ELR (cell line): ENCODE measurements at places on chromosomes 4 and X.

GRCh38 chr4:2347190-2347589 lies 71.3 kb downstream of the ZFYVE28 start:
- DNase-seq, result no peak

DNA sequence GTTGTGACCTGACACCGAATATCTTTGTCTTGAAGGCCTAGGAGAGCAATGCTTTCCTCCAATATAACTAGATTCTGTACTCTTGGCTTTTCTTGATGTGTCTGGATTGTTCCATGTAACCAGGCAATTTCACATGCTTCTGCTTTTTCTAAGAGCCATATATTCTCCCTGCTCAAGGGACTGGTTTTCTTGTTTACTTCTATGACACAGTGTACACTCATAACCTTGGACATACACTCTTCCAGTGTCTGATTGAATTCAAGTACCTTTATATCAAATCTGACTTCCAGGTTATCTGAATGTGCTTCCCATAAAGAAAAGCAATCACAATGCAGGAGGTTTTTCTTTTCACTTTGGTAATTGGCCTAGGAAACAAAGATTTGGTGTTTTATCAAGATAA lies 17.4 kb upstream of the EIF4E start:
- DNase-seq, result peak; percentile 27

GRCh38 chr4:58732973-58733372 lies 1622.8 kb upstream of the IGFBP7 start:
- peak; percentile 8 for DNase-seq

DNA sequence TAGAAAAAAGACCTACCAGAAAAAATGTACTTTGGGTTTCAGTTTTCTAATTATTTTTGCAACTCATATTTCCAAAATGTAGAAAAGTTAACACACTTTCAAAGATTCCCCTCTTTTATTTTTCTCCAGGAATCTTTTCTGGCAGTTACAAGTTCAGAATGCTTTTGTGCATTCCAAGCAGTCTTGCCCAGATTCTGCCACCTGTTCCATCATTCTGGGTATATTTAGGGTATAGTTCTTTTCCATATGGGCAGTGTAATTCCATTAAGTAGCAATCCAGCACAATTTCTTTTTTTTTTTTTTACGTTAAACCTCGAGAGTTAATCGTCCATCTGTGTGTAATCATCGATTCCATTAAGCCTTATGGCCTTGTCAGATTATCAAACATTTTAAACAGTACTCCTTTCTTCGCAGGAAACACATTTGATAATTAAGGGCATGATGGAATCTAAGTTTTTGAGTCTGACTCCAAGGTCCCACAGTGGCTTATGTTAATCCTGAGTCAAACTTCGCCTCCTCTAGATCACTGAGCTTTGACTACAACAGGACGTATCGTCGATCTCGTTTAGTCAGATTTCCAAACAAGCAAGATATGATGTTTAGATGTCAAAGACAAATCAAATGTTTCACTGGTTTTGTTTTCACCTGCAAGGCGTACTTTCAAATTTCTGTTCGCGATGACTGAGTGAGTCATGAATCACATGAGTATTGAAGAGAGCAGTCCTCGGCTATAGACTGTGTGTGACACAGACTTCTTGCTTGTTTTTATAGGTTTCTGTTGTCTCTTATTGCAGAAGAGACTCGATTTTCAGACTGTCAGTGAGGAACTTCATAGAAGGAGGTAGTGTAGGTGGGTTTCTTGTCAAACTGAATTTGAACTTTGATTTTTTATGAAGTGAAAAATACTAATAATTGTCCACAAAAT lies 118.9 kb upstream of the GK2 start:
- DNase-seq, result no peak

DNA sequence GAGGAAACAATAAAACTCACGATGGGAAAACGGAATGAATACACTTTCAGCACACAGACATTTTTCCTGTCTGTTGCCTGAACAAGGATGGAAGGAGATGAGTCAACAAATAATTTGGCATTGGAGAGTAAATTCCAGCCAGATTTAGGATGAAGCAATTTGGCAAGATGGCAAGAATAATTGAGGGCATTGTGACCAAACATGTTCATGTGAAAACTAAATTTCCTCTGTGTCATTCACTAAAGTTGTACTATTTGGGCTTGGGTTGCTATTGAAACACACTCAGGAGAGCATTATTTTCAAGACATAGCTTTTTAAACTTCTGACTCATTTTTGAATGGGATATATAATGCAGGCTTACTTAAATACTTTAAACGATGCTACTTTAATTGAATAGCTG lies 1614.4 kb downstream of the PCDH19 start:
- DNase-seq, result no peak

- no peak for DNase-seq
These were observed 589.5 kb downstream of the BCOR start for GRCh38 chrX:39508300-39508692.

DNA sequence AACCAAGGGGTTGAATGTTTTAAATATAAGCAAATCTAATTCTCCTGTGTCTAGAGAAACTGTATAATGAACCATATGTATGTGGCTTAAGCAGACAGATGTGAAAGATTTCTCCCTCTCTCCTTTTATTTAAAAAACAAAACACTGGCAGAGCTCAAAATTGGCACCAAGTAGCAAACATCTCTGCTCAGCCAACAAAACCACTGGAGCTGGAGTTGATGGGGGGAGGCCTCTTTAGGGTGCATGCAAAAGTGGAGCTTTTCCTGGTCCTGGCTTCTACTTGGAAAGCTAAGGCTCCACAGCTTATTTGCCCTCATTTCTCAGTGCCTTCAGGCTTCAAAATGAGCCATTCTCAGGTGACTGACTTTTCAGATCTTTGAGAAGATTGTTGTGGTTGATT lies 95.6 kb downstream of the REPS2 start:
- no peak for DNase-seq

DNA sequence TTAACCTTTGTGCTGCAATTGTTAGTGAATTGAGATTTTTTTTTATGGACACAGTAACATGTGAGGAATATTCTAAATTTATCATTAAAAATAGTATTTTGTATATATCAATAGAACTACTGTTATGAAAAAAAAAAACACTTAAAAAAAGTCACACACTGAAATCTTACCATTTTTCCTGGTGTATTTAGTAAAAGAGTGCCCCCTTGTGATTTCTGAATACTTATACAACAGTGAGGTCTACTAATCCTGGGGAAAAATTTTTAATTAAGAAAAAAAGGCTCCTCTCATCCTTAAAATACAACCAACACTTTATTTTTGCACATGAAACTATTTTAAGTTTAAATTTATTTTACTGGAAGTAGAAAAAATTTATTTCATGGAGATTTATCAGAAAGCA lies 56.4 kb upstream of the SPOCK3 start:
- DNase-seq, result peak; percentile 56

GRCh38 chrX:46686003-46686645 lies 72.8 kb downstream of the SLC9A7 start:
- DNase-seq, result peak; percentile 62

- DNase-seq, result no peak
These were observed 37.1 kb downstream of the STX18 start for GRCh38 chr4:4504783-4505182.

DNA sequence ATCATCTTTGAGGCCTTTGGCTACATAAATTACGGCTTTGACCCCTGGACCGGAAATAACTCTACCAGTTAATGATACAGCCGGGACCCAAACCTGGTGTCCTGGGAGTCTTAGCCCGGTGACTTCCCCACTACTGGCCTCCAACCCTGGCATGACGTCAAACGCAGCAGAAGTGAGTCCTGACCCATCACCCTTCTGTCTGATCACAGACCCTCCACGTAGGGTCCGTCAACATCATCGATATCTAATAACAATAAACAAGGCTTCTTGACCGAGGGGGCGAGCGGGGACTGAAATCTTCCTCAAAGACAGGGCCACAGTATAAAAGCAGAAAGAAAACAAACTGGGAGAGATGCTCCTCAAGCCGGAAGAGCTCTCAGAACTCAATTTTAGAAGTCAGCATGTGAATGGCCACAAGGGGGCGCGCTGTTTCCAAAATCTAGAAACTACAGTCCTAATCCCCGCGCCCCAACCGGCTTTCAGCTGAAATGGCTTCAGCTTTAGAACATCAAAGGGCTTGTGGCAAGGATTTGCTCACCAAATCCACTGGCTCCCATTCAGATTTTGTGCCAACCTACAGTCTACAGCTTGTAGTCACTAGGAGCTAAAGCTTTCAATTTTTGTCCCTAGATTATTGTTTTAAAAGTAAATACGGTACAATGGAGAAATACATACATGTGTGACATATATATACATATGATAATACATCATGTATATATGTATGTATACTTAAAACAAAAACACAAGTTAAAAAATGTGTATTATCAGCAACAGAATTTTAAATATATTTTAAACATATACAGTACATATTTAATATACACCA lies 46.4 kb upstream of the ENPP6 start:
- DNase-seq, result peak; percentile 93

DNA sequence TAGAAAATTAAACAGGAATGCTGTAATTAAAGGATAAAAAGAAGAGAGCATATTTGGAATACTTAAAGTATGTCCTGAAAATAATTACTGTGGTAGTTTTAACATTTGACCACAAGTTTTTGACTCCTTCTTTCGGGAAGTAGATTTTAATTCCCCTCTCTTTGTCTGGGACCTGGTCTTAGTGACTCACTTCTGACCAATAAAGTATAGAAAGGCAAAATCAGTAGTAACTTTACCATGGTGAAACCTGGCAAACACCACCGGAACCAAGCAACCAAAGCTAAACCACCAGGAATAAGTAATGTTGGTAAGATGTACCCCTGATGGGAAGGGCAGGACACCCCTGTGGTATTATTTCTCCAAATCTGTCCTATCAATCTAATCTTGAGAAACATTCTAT lies 314.8 kb downstream of the PDHA2 start:
- no peak for DNase-seq

DNA sequence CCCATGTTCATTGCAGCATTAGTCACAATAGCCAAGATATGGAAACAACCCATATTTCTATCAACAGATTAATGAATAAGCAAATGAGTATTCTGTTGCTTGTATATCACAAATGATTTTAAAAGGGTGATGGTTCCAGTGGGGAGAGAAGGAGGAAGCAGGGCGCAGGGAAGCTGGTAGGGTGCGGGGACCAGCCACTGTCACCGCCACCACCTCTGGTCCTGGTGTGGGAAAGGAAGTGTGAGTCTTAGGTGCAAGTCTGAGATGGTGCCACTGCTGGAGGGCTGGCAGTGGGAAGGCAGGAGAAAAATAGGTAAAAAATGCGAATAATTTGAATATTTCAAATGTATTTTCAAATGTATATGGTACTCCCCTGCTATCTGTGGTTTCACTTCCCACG lies 286.8 kb upstream of the DDX53 start:
- no peak for DNase-seq

DNA sequence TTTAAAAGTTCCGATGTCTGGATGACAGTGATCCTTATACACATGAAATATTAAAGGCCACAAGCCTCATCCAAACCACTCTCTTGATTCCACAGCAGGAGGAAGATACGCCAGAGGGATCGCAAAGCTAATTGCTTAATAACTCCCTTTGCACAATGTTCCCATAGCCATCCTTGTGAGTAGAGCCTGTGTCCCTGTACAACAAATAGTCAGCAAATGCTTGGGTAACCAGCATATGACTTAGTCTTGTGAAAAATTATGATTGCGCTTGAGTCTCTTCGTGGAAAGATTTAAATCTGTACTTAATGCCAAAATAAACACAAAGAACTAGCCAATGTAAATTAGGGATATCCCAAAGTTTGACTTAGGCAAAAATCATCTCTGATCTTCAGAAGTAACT lies 31.5 kb downstream of the SLC9A7 start:
- no peak for DNase-seq

- no peak for DNase-seq
These were observed 10.1 kb downstream of the TKTL1 start for GRCh38 chrX:154305541-154306205.

- peak; percentile 53 for DNase-seq
These were observed 29.9 kb upstream of the CXXC4 start for GRCh38 chr4:104524591-104524990.

- DNase-seq, result no peak
These were observed 258.1 kb upstream of the AGTR2 start for GRCh38 chrX:115912372-115912897.

DNA sequence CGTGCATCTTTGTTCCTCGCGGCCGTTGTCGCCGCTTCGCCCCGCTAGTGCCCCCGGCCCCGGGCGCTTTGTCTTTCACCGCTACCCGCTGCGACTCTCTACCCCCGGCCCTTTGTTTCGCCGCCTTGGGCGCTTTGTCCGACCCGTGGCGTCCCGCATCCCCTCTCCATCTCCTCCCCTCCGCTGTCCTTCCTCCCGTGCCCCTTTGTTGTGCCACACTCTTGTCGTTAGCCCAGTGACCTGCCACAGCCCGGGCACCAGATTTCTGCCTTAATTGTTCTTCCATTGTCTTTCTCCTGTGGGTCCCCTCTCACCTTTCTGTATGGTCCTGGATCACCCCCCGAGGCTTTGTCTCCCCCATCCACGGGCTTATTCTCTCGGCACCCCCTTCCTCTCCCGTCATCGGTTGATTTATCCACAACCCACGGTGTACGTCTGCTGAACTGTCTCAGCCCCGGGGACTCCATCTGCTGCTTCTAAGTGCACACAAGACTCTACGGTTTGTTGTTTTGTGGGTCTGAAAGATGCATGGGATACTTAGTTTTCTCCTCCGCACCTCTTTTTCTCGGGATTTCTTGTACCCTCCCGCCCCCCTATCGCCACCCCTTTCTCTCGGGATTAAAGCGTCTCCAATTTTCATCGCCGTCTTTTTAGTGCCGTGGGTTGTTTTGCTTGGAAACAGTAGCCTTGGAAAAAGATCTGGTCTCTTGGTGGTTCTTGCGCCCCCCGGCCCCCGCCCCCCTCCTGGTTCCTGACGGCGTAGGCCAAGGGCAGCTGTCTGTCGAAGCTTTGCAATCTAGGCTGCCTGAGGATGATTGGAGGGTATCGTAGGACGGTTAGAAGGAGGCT lies 783 bp downstream of the RBPJ start:
- peak; percentile 44 for DNase-seq

DNA sequence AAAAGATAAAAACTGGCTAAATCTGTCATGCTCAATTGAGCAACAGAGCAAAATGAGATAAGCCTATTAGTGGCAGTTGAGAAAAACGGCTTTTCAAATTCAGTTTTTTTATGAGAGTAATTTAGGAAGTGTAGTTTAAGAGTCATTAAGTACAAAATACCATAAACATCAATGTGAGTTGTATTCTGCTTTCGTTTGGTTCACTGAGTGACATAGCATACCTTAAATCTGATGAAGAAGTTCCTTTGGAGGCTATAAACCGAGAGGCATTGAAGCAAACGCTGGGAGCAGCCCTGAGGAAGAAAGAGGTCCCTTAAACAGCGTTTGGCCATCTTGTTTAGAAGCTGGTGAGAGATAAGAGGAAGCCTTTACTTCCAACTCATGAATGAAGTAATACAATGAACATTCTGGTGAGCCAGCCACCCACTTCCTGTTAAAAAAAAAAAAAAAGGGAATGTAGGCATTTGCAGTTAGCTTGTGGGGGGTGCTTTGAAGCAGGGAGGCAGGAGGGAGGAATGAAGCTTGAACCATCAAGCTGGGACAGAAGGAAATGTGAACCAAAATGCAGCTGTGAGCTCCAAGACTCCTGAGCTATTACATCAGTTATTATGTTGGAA lies 132.3 kb downstream of the ZNF330 start:
- DNase-seq, result peak; percentile 75
